ENCODE measurements at places on chromosomes 2 and 18.

DNA sequence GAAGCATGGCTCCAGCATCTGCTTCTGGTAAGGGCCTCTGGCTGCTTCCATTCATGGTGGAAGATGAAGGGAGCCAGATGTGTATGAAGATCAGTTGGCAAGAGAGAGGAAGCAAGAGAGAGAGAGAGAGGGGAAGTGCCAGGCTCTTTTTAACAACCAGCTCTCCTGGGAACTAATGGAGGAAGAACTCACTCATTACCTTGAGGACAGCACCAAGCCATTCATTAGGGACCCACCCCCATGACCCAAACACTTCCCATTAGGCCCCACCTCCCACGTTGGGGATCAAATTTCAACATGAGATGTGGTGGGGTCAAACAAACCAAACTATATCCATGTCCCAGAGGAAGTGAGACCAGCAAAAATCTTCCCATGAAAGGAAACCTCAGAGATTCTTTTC is 124.8 kb upstream of the SIX2 start:
- DNase-seq: no peak

DNA sequence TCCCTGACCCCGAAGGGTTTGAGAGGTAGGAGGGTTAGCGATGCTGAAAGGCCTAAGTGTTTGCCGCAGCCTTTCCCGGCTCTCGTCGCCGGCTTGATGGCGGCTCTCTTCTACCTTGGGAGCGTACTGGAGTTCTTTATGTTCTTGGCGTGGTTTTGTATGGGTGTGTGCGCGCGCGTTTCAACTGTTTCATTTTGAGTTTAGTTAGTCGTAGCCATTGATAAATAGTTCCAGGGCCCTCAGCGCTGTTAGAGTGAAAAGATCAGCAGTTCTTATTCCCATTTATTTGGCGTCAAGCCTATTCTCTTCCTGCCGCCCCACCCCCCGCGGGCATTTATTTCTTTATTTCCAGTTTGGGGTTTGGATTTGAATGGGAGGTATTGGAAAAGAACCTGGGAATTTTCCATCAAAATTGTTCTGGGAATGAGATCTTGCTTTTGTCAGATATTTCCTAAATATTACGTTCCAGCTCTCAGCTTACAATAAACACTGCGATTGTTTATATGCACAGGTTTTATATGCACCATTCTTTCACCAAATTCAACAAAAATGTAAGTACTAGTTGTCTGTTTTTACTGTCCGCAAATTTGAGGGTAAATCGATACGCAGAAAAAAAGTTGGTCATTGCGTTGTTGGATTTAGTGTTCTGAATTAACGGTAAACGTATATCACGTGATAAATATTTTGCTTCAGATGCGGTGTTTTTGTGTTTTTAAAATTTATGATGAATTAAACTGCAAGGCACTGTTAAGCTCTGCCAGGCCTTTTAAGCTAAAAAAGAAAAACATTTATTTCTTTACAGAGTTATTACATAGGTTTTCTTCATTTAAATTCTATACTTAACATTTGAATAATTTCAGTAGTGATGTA is 954 bp downstream of the CCNT2 start:
- DNase-seq: no peak

GRCh38 chr18:7566244-7566566 is 911 bp upstream of the PTPRM start:
- DNase-seq: no peak

- DNase-seq: no peak
Observed at GRCh38 chr2:239566162-239566994, 165.6 kb upstream of the HDAC4 start.

GRCh38 chr2:71976685-71977084 is 171.0 kb downstream of the CYP26B1 start:
- DNase-seq: no peak

GRCh38 chr18:28015671-28016070 is 161.3 kb downstream of the CDH2 start:
- no peak for DNase-seq

GRCh38 chr2:31137211-31138036 is 816 bp downstream of the GALNT14 start:
- no peak for DNase-seq

DNA sequence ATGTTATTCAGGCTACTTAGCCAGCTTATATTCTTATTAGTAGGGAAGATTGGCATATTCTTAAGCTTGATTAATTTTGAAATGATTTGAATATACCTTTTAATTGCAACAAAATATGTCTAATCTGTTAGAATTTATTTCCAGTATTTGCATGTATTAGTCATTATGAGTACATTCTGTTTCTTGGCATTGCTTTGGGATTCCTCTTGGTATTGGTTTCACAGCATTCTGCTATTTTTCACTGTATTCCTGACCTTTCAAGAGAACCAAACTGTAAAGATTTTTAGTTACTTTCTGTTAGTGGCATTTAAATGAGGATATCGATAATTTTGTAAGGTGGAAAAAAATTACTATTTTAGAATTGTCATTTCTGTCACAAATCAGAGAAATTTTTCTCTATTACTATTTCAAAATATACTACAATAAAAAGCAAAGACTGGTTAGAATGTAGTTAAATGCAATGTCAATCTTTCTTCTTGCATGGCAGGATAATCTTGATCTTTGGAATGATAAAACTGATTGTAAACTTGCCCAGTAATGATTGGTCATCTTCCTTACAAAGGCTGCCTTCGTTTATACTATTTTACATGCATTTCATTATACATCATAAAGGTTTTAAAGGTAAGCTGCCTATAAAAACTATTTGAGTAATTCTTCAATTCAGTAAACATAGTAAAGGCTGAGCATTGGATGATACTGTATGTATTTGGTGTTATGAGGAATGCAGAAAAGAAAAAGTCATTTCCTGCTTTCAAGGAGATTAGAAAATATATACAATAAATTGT is 86.1 kb downstream of the SLC4A10 start:
- no peak for DNase-seq

- no peak for DNase-seq
Observed at GRCh38 chr2:39481611-39482010, 44.5 kb upstream of the MAP4K3 start.

GRCh38 chr2:54482715-54483114 is 26.6 kb downstream of the SPTBN1 start:
- DNase-seq: no peak

GRCh38 chr2:173058097-173058496 is 17.5 kb upstream of the MAP3K20 start:
- no peak for DNase-seq

DNA sequence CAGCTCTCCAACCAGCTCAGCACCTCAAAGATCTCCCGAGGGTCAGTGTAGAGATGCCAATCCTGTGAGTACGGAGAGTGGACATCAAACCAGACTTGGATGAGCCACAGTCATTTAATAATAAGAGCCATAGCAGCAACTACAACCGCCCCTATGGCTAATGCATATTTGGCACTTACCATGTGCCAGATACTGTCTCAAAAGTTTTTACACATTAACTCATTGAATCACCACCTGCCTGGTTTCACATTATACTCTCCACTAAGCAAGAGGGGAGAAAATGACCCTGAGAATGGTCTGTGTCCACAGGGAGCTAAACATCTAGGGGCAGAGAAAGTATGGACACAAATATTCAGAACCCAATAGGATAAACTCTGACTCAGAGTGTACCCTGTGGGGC is 2.6 kb downstream of the CNPPD1 start:
- no peak for DNase-seq

GRCh38 chr2:28748176-28748575 is 3.5 kb upstream of the PPP1CB start:
- no peak for DNase-seq

GRCh38 chr2:177430411-177430810 is 37.8 kb downstream of the AGPS start:
- no peak for DNase-seq

DNA sequence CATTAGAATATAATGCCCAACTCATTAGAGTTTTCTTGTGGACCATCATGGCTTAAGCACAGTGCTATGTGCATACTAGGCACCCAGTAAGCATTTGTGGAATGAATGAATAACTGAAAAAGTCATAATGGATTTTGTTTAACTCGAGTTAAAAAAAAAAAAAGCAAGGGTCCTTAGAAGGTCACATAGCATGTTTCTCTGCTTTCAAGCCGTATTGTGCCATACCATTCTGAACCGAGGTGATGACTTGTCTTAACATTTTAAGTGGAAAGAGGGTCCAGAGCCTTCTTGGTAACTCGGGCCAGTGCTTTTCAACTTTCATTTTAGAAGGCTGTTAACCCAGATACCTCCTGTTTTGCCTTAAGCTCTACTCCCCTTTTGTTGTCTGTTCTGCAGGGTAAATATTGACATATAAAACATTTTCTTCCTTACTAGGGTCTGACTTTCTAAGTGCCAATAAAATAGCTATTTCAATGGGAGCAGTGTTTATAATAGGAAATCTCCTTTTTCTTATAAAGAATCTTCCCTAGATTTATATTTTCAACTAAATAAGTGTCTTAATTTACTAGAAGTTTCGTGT is 787 bp upstream of the ADGRF3 start:
- no peak for DNase-seq

- no peak for DNase-seq
Observed at GRCh38 chr2:160269365-160269764, 69.3 kb upstream of the ITGB6 start.

DNA sequence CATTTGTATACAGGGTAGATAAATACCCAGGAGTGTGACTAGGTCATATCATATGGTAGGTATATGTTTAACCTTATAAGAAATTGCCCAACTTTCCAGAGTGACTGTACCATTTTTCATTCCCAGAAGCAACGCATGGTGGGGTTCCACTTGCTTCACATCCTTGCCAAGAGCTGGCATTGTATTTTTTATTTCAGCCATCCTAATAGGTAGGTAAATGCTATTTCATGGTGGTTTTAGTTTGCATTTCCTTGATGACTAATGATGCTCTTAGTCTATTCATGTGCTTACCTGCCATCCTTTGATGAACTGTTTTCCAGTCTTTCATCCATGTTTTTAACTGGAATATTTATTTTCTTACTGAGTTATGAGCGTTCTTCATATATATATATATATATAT is 51.9 kb downstream of the MAP4K3 start:
- no peak for DNase-seq

GRCh38 chr2:118053681-118054080 is 34.6 kb upstream of the INSIG2 start:
- DNase-seq: no peak

DNA sequence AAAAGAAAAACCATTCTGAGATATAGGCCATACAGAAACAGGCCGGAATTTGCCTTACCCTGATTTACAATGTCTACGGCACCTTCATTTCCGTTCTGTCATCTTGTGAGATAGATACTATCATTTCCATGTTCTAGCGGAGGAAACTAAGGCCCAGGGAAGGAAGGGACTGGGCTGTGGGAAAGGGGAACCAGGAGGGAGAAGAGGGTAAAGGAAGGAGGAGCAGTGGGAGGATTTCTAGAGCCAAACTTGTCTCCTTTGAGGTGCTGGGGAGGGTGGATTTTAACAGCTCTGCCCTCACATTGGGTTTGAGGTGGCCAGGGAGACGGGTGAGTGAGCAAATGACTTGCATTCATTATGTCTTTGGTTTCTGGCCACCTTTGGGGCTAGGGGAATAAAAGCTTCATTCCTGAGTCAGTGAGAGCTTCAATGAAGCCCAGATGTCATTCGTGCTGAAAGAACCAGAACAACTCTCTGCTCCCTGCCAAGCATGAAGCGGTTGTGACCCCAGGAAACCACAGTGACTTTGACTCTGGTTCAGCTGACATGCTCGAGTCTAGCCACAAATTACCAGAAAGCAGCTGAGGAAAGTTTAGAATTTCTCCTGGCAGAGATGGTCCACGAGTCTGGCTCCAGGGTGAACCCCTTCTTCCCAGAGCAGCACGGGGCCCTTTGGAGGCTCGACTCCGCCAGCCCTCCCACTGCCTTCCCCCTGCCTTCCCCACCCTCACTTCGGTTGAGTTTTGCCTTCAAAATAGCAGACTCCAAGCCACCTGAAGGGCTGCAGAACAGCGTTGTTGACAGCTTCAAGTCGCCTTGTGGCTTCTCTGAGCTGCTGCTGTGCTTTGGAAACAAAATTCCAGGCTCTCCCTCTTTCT is 3.8 kb downstream of the ACTG2 start:
- DNase-seq: no peak

GRCh38 chr18:32754508-32755263 is 18.1 kb downstream of the KLHL14 start:
- no peak for DNase-seq

DNA sequence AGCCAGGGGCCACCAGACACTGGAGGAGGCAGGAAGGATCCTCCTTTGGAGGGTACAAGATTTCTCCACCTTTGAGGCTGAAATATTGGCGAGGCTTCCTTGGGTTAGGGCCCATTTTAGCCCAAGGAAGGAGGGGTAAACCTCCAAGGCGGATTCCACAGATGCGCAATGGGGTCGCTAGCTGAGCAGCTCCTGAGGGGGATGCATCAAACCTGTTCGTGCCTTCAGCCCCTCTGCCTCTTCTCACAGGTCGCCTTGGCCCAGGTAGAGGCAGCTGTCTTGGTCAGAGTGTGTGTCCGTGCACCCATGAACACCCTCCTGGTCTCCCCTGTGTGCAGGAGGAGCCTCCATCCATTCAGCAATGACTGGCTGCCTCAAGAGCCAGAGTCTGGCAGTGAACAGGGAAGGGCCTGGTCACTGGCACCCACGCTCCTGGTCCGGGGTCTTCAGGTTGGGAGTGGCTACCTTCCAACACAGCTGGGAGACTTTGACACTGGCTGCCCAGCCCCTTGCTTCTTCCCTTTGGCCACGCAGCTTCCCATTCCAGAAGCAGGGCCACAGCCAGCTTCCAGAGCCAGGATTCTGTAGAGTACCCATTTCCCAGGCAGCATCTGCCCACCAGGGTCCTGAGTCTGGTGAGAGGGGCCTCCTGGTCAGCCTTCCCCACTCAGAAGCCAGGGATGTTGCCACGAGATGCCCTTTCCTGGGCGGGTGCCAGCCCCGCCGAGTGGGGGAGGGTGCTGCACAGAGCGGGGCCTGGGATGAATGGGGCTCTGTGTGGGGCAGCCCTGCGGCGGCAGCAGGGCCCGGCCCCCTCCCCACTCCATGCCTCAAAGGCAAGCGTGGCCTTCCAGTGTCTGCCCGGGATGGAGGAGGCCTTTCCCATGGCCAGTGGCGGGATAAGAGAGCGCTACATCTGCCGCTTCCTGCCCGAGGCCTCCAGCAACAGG is 95.8 kb upstream of the GPC1 start:
- DNase-seq: no peak

GRCh38 chr18:44916429-44917207 is 235.9 kb downstream of the SETBP1 start:
- no peak for DNase-seq

- no peak for DNase-seq
Observed at GRCh38 chr2:226295681-226296080, 503.9 kb downstream of the IRS1 start.

Measured in cerebellar nuclear complex (tissue), 1 donor.